ENCODE measurements at places on chromosomes 1 and 21.

DNA sequence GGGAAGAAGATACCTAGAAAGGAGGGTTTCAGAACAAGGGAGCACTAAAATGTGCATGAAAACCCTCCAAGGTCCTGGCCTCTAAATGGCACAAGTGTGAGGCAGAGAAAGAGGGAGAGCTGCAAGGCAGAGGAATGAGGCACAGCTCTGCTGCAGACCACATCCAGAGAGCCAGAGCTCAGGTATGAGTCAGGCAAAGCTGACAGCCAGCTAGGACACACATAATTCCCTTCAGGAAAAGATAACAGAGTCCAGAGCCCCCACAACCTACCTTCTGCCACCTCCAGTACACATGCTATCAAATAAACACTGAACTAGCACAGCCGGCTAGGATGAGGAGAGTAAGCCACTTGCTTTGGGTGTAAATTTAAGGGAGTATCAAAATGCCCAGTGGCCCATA, 62.2 kb downstream of the HSF2BP start:
- peak; percentile 69 for DNase-seq

GRCh38 chr1:226633541-226634165, 85.1 kb downstream of the STUM start:
- DNase-seq = no peak

DNA sequence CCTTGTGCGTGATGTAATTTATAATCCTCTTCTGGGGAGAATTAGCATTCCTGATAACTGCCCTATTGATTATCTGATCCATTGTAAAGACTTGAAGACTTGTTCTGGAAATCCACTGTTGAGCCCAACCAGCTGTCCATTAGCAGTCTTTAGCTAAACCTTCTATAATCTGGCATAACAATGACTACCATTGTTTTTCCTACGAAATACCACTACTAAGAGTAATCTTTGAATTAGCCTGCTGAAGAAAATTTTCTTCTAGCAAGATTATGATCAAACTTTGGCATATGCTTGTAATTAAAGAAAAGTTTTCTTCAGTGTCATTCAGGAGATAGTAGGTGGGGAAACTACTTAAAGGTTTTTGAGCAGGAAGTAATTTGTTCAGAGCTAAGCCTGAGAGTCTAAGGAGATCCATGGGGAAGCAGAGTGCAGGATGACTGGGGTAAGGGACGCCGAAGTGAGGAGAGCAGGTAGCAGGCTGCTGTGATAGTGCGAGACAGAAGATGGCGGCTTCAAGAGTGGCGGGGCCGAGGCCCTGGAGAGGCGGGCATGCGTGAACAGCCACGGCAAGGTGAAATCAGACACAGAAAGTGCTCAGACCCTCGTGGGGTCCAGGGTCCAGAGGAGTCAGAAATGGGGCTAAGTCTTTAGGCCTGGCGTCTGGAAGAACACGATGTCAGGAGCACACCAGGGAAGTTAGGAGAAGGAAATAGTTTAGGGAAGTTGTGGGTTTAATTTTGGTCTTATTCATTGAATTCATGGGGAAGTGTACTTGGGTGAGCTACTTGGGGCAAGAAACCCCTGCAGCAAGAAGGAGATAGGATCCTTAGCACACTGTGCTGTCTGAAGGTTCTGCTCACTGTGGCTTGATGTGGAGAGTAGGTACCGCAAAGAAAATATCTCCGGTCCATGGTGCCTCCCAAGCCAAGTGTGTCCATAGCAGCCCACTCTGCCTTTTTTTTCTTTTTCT, 112.6 kb upstream of the ADAR start:
- no peak for DNase-seq

DNA sequence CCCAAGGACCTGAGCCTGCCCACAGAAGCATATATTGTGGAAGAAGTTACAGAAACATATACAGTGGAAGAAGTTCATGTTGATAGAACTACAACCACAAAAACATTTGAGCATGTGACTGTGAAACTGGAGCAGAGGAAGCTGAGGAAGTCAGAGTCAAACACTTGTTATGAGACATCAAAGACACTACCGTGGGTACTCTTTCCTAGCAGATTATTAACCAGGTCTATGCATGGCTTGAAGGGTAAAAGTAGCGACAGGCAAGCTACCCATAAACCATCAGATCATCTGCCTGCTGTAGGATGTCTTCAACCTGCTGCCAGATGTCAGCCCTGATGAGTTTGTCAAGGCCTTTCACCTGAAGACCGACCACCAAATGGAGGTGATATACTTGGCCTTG, 35.8 kb downstream of the IVNS1ABP start:
- DNase-seq = peak; percentile 85

- DNase-seq = peak; percentile 92
Observed at GRCh38 chr1:246947255-246947654, 15.5 kb upstream of the AHCTF1 start.

DNA sequence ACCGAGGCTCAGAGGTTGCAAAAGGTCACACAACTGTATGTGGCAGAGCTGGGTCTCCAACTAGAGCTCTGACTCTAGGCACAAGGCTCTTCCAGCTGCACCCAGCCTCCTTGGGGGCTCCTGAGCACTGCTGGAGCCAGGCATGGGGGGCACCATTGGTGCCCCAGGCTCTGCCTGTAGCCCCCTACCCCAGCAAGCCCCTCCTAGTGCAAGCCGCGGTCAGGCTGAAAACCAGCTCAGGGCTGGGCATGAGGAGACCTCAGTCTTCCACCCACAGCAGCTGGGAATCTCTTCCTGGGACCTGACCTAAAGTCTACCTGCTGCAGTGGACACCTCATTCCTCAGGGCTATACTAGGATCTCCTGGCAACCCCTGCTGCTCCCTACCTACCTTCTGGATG, 14.6 kb downstream of the TNNT2 start:
- no peak for DNase-seq

DNA sequence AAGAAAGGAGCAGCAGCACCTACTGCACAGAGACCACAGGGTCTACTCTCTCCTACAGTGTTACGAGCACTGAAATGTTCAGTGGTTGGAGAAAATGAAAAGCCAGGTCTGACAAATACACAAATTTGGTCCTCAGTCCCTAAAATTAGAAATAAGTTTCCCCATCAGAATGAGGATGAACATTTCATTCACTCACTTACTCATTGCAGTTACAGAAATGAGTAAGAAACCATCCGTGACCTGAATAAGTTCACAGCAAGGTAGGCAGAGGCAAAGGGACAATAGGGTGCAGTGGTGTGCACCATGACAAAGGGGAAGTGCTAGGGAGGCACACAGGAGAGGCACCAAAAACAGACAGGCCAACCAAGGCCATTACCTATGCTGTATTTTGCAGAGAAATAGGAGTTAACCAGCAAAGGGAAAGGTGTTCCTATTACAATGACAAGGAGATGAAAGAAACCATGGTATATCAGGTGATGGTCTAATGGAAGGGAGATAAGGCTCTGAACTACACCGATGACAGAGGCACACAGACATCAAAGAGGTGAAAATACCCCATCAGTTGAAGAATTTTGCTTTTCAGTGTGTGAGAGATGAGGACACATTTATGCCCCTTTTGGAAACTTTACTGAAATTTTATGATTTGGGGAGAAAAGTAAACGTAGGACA, 29.4 kb downstream of the VAV3 start:
- DNase-seq = no peak

DNA sequence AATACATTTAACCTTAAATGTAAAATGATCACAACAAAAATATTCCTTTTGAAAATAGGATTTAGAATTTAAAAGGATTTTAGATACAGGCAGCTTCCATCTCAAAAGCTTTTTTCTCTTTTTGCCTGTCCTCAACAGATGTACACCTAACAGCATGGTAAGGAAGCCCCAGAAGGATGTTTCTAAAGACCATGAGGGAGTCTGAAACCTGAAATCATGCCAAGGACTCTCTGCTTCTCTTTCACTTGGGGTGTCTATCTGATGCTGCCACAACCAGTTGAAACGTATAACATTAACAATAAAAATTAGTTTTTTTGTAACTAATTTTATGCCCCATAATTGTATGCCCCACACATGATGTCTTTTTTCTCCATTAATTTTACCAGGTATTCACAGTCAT, 5.4 kb upstream of the ZNF281 start:
- no peak for DNase-seq

GRCh38 chr1:118360817-118361216, 175.8 kb upstream of the SPAG17 start:
- DNase-seq = no peak

DNA sequence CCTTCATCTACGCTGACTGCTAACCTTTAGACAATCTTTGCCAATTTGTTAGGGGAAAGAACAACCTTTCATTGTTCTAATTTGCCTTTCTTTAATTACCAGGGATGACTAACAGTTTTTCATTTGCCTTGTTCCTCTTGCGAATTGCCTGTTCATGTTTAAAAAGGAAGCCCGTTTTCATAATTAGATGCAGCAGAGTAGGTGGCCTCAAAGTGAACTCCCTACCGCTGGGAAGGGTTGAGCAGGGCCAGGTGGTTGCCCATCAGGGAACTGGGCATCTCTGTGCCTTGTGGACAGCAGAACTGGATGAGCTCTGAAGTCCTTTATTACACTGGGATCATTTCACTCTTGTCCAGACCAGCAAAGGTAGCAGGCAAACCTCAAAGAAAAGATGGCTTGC, 59.0 kb downstream of the HIVEP3 start:
- DNase-seq = no peak

GRCh38 chr21:20856926-20857325, 141.3 kb upstream of the NCAM2 start:
- DNase-seq = no peak

DNA sequence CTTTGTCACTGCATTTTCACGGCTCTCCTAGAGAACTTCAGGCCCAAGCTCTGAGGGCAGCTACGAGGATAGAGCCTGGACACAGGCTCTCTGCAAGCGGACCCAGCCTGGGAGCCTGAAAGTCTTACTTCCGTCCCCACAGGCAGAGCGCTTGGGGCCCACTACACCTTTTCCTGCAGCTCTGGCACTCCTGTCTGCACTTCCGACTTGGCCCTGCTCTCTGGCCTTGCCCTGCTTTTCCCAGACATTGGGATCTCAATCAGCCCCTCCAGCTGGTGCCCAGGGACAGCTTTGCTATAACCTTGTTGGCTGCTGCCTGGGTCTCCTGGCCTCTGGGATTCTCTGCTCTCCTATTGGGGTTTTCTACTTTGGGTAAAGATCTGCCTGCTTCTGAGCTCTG, 27.6 kb downstream of the WNT4 start:
- no peak for DNase-seq

- no peak for DNase-seq
Observed at GRCh38 chr1:117427297-117427696, 60.0 kb downstream of the MAN1A2 start.

GRCh38 chr1:8011923-8012858, 13.9 kb downstream of the ERRFI1 start:
- no peak for DNase-seq

GRCh38 chr1:222824641-222825040, 9.8 kb downstream of the DISP1 start:
- no peak for DNase-seq

DNA sequence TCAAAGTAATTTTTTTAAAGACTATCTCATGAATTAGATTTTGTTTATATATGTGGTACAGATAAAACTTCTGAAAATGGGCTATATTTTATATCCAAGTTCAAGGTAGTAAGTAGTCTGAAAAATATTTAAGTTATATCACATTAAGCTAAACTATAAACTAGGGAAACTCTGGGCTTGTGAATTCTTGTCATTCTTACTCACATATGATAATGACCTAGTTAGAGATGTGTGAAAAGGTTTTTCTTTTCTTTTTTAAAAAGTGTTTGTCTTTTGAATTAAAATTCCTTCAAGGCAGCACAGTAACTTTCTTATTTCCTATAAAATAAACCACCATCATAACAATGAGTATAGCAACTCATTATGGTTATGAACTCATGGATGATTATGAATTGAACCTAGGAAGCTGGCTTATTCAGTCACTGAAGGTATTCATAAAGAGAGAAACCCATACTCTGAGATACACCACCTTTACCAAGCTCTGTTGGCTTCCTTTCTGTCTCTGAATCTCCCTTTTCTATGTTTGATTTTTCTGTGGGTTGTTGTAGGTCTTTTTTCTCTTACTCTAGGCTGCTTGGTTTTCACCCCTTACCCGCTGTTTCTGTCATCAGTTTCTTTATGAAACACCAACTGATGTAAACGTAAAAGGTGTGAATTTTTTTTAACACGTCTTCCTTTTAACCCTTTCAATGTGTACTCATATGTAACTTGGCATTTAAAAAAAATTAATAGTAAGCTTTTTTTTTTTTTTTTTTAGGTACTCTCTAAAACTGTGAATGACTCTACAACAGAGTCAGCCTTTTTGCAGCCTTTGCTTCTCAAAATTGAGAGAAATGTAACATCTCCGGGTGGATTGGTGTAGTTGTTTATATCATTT, 25.2 kb downstream of the IL12RB2 start:
- no peak for DNase-seq

DNA sequence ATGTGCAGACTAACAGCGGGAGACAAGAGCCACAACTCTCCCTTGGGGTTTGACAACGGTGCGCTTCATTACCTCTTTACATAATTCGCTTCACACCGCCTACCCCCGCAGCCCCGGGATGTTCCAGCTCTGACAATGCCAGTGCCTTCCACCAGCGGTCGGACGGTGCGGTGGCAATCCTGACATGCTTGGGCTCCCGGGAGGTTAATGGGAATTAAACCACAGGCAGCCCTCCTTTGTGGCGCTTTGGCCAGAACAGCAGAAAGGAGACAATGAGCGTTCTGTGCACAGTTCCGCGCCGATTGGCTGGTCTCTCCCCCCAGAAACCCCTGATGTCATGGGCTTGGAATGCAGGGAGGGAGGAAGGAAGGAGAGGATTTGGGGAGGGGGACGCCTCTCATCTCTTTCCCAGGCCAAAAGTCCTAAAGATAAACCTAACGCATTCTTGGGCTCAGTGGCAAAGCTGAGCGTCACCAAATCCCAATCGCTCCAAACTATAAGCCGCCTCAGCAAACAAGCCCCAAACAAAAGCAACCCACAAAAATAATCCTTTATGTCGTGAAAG, 1.3 kb downstream of the CNN3 start:
- DNase-seq = peak; percentile 89
